ENCODE measurements at places on chromosomes 11 and 22. TPM values are rescaled to one million over a fixed set of nuclear protein-coding genes. Genes with fewer than 3 reads are reported as not detected.

DNA sequence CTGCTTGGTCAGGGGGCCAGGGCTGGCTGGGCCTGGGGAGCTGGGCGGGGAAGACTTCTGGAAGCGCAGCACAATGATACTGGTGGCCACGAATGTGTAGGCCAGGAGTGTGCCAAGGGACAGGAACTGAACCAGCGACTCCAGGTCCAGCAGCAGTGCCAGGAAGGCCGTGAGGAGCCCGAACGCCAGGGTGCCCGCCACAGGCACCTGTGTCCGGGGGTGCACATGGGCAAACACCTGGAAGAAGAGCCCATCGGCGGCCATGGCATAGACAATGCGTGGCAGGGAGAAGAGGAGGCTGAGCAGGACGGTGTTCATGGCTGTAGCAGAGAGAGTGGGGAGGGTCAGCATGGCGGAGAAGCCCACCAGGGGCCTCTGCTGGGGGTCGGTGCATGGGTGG, 2.3 kb downstream of the SLC7A4 start:
- H3K36me3 ChIP-seq = no peaks in the 10 kb centered on the region
- H3K4me3 ChIP-seq = no peak overlapping the region
- DNase-seq = no peak
- H3K27me3 ChIP-seq = peaks cover 22% of the 10 kb centered on the region
- peaks cover 8% of the 10 kb centered on the region for H3K4me1 ChIP-seq
- no peak overlapping the region for H3K27ac ChIP-seq

The PHLDA2 gene
- total RNA-seq = 34.5 TPM

DNA sequence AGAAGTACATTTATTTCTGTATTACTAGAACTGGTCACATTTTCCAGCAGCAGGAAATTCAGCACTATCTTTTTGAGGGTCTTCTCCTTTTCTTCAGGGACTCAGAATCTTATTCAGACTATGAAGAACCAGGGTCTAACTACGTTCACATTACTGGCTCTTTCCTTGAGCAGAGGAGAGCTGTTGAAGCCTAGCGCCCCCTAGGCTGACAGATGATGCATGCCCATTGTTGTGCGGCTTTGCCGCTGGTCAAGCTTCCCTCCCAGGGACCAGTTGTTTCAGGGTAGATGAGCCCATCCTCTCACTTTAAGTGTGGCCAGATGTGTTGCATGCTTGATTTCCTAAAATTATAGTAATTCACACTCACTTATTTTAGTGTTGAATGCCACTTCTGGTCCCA, 168.2 kb upstream of the PDGFD start:
- no peaks in the 10 kb centered on the region for H3K27me3 ChIP-seq
- H3K4me3 ChIP-seq = no peak overlapping the region
- H3K36me3 ChIP-seq = no peaks in the 10 kb centered on the region
- DNase-seq = no peak
- H3K27ac ChIP-seq = no peak overlapping the region
- H3K4me1 ChIP-seq = no peaks in the 10 kb centered on the region

- DNase-seq = no peak
- no peaks in the 10 kb centered on the region for H3K27me3 ChIP-seq
- no peaks in the 10 kb centered on the region for H3K4me1 ChIP-seq
These were observed 1403.5 kb downstream of the BRD1 start for GRCh38 chr22:48424201-48424627.

The OR52I1 gene
- total RNA-seq = not detected

DNA sequence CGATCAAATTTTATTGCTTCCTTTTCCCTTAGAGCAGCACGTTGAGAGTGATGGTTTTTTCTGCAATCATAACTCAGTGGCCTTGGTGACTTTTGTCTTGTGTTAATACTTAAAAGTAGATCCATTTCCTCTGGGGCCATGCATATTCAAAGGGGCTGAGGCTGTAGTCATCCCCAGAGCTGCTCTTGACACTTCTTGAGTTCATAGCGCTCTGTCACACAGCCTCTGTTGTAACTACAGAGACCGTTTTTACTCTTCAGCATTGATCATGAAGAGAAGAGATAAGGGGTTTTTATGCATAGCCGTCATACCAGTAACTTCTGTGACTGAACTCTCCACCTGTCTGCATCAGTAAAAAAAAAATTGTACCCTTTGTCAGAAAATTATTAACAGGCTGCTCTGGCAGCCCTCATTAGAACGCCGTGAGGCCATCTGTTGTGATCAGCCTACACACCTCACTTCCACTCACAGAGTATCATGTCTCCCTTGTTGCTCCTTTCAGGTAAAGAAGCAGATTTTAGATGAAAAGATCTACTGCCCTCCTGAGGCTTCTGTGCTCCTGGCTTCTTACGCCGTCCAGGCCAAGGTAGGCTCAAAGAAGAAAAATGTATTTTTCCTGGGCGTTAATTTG, 38.4 kb downstream of the NF2 start:
- no peaks in the 10 kb centered on the region for H3K27me3 ChIP-seq
- peaks cover 44% of the 10 kb centered on the region for H3K36me3 ChIP-seq
- peaks cover 19% of the 10 kb centered on the region for H3K4me1 ChIP-seq
- peak overlapping the region; percentile 29 for H3K27ac ChIP-seq
- no peak for DNase-seq

Measured in activated T-helper 2 cell treated with anti-CD3 and anti-CD28 coated beads, Interferon-gamma antibody, Interleukin-2, Interleukin-4, amounts not matched to agents 10 μg/mL and 5 μg/mL and 100 μg/mL, durations not matched to agents 14 hours and 24 hours and 36 hours (primary cell).